ENCODE measurements at places on chromosomes 11 and 22. TPM values are rescaled to one million over a fixed set of nuclear protein-coding genes. Genes with fewer than 3 reads are reported as not detected.

DNA sequence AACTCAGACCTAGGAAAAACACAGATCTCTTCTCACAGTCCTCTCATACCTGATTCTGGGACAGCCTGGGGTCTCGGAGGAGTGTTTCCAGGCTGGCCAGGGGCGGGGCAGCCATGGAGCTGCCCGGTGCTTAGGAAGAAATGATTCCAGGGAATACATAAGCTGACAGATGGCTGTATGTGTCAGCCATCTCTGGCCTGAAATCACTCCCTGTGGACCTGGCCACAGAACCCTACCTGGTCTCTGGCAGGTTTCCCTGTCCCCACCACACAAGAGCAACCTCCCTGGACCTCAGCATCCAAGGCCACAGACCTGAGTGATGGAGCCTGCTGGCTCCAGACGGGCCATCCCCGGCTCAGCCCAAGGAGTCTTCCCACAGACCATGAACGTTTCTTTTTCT, 10.0 kb downstream of the GGA1 start:
- no peaks in the 10 kb centered on the region for H3K27me3 ChIP-seq
- DNase-seq: peak; percentile 55
- H3K36me3 ChIP-seq: peaks cover 98% of the 10 kb centered on the region
- H3K4me3 ChIP-seq: no peak overlapping the region
- peaks cover 7% of the 10 kb centered on the region for H3K4me1 ChIP-seq
- H3K27ac ChIP-seq: peak overlapping the region; percentile 48

GRCh38 chr22:43101306-43101705, 9.2 kb upstream of the BIK start:
- H3K36me3 ChIP-seq: no peaks in the 10 kb centered on the region
- H3K4me1 ChIP-seq: peaks cover 11% of the 10 kb centered on the region
- no peak overlapping the region for H3K4me3 ChIP-seq
- no peaks in the 10 kb centered on the region for H3K27me3 ChIP-seq
- DNase-seq: no peak

DNA sequence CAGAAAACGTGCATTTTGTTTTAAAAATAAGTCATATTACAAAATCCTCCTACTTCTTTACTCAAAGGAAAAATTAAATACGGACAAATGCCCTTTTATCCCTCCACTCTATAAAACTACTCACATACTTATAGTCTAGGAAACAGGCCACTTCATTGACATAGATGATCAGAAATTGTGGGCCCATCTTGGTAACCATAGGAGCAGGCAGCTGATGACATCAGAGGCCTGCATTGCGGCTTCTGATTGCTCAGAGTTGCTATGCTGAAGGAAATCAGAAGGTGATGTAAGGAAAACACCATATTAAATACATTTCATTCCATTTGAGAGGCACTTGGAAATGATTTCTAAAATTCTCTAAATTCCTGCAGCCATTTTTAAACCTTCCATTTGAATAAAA, 27.0 kb downstream of the FAM76B start:
- no peak for DNase-seq
- no peak overlapping the region for H3K4me3 ChIP-seq
- no peak overlapping the region for H3K27ac ChIP-seq
- no peaks in the 10 kb centered on the region for H3K36me3 ChIP-seq

DNA sequence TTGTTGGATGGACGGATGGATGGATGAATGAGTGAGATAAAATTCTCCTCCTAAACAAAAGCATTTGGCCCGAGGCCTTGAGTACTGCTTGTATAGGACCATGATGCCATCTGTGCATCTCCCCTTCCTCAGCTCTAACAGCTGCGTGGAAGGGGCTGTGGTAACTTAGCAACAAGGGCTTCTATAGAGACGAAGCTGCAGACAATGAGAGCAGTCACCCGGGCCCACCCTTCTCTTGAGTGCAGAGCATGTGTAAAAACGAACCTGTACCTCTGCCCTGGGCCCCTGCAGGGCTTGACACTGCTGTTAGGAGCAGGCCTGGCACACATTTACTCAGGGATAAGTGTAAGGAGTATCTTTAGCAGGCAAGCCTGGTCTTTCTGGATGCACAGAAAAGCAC, 391.5 kb downstream of the CADM1 start:
- H3K36me3 ChIP-seq: no peaks in the 10 kb centered on the region
- H3K4me3 ChIP-seq: no peak overlapping the region

GRCh38 chr11:69819541-69820070, 390 bp upstream of the FGF3 start:
- H3K27ac ChIP-seq: no peak overlapping the region
- H3K36me3 ChIP-seq: no peaks in the 10 kb centered on the region
- no peak overlapping the region for H3K4me3 ChIP-seq
- no peak for DNase-seq
- no peaks in the 10 kb centered on the region for H3K4me1 ChIP-seq
- peaks cover 44% of the 10 kb centered on the region for H3K27me3 ChIP-seq

DNA sequence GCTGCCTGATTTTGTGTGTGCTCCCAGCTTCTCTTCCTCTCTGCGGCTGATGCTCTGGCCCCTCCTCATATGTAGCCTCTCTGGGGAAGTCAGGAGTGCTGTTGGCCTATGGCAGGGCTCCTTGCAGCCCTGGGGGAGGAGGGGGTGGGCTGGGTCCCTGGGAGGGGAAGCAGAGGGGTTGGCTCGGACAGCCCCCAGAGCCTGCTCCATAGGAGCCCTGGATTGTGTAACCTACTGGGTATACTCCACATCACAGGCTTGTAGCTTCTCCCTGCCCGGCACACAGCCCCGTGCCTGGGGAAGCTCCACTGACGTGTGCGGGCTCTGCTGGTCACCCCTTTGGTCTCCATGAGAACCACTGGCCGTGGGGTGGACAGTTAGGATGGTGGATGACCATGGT, 113.8 kb downstream of the ST3GAL4 start:
- peak overlapping the region; percentile 83 for H3K27ac ChIP-seq
- no peaks in the 10 kb centered on the region for H3K27me3 ChIP-seq
- no peak for DNase-seq
- H3K4me1 ChIP-seq: peaks cover 68% of the 10 kb centered on the region

- no peaks in the 10 kb centered on the region for H3K36me3 ChIP-seq
- H3K4me3 ChIP-seq: no peak overlapping the region
- no peaks in the 10 kb centered on the region for H3K27me3 ChIP-seq
- peak; percentile 67 for DNase-seq
- H3K27ac ChIP-seq: no peak overlapping the region
Observed at GRCh38 chr22:48702573-48703264, 1125.0 kb downstream of the BRD1 start.

DNA sequence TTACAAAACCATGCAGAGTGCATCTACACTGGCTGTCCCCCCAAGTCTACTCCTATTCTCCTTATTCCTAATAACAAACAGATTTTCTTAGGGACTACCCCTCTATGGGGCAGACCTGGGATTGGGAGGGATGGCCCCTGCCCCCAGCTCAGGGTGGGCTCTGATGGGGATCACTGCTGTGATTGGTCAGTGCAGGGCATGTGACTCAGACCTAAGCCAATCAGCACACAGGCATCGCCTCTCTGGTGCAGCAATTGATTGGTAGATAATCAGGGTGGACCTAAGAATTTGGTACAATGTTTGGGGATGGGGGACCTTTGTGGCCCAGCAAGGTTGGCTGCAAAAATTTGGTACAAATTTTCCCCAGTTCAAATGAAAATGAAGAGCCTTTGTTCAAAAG, 57.2 kb upstream of the SHANK2 start:
- no peaks in the 10 kb centered on the region for H3K36me3 ChIP-seq
- no peaks in the 10 kb centered on the region for H3K4me1 ChIP-seq
- DNase-seq: peak; percentile 21
- H3K27ac ChIP-seq: no peak overlapping the region

DNA sequence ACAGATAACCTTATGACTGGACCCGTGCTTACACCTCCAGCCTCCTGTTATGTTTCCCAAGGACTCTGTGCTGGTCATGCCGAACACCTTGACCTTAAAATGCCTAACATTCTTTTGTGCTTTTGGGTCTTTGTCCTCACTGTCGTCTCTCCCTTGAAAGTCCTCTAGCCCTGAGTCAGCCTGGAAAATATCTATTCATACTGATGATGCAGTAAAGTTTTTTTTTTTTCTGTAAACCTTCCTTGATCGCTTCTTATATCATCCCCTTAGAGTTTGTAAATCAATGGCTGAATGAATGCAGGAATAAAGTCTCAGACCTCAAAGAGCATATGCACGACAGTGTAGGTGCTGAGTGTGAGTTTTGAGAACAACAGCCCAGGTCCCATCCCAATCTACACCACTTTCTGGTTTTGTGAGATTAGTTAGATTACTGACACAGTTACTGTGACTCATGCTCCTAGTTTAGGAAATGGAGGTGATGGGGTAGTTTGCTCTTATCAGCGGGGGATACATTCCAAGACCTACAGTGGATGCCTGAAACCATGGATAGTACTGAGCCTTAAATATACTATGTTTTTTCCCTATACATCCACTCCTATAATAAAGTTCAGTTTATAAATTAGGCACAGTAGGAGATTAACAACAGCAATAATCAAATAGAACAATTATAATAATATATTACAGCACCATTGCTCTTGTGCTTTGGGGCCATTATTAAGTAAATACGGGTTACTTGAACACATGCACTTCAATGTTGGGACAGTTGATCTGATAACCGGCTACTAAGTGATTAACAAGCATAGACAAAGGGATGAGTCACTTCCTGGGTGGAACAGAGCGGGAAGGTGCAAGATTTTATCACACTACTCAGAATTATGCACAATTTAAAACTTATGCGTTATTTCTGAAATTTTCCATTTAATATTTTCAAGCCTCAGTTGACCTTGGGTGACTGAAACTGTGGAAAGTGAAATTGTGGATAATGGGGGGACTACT, 8.6 kb downstream of the TCN1 start:
- H3K36me3 ChIP-seq: no peaks in the 10 kb centered on the region
- no peaks in the 10 kb centered on the region for H3K4me1 ChIP-seq
- H3K27ac ChIP-seq: no peak overlapping the region
- H3K4me3 ChIP-seq: no peak overlapping the region
- no peaks in the 10 kb centered on the region for H3K27me3 ChIP-seq
- DNase-seq: no peak

Gene UPK3A
- polyA plus RNA-seq: 2.7 TPM

Gene GRM5
- not detected for polyA plus RNA-seq

Gene FAM111B
- polyA plus RNA-seq: 2.7 TPM

Data from spleen (tissue), 13 donors.